ENCODE measurements at places on chromosomes 11 and 22.
A peak's percentile ranks its signal among the peaks of the same experiment; 100 is the strongest.

GRCh38 chr11:17952487-17952886 lies 60.4 kb downstream of the SERGEF start:
- no peak for DNase-seq

DNA sequence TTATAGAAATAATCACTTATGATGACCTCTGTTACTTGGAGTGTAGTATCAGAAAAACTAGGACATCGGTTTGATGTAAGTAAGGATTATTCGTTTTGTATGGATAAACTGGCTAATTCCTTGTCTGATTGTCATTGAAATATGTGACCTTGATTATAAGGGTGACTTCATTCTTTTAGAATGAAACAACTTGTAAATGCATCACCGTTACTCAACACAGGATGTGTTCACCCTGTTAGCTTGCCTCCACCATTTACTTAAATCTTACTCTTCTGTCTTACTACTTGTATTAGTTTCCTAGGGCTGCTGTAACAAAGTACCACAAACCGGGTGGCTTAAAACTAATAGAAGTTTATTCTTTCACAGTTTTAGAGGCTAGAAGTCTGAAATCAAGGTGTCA lies 7.9 kb downstream of the SFI1 start:
- no peak for DNase-seq

DNA sequence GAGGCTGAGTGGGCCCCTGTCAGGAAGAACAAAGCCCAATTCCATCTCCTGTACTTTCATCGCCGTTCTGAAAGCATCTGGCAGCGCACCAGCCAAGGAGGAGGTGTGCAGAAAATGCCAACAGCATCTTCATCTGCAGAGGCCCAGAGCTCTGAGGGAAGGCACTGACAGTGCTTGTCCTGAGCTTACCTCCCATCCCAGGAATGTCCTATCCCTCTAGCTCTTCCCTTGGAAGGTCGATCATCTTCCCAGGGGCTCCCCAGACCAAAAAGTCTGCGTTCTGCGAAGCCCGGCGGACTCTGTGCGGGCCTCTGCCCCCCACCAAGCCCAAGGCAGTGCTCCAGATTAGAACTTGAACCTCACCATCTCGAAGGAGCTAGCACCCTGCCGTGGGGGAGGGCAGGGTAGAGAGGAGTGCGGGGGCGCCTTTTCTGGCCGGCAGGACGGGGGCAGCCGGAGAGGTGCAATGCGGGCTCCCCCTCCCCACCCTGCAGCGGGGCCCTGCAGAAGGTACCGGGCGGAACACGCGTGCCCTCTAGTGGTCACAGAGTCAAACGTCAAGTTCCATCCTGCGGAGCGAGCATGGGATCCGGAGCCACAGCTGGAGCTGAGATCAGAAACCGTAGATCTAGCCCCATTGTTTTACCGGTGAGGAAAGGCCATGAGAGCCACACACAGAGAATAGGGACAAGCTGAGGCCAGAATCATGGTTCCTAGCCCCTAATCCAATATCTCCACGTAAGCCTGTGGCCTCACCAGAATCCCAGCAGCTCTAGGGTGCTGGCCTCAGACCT lies 5.0 kb downstream of the SCN2B start:
- DNase-seq = peak; percentile 64

DNA sequence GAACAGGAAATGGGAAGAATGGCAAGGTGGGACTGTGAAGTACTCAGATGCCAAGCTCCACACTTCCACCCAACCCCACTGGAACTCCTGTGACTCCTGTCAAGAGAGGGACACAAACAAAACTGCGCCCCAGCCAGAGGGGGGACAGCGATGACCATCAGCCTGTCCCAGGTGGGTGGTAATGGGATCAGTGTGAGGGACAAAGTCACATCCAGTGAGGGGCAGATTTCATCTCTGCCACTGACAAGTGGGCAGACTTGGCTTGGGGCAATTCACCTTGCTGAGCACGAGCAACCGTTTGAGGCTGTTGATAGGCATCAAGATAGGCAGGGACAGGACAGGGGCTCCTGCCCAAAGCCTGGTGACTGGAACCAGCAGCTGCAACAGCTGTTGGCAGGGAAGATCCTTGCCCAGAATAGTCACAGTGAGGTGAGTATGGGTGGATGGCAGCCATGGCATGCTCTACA lies 105.4 kb upstream of the PITPNB start:
- DNase-seq = no peak

- DNase-seq = no peak
These were observed 34.7 kb downstream of the NECTIN1 start for GRCh38 chr11:119694334-119694733.

DNA sequence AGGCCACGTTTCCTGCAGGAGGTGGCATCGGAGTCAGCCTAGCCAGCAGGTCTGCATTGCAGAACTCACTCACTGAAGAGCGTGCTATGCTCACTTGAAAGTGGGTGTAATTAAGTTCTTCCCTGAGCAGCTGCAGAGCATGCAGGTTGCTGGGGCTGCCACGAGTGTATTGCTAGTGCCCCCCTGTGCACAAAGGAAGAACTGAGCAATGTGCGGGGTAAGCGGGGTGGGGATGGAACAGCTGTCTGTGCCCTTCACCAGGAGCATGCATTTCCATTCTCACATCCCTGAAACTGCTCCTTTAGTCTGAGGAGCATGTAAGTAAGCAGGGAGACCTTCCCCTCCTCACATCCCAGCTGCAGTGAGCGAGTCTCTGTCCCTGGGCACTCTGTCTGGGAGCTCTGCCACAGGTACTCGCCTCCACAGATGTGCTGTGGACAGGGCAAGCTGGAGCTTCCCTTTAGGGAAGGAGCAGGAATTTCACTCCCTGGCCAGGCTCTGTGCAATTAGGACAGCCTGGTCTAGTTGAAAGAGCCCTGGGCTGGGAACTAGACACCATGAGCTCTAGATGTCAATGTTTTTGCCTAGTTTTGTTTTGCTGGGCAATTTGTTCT lies 1031.8 kb downstream of the NTM start:
- peak; percentile 60 for DNase-seq

GRCh38 chr11:128843198-128843785 lies 23.8 kb downstream of the KCNJ1 start:
- DNase-seq = no peak

DNA sequence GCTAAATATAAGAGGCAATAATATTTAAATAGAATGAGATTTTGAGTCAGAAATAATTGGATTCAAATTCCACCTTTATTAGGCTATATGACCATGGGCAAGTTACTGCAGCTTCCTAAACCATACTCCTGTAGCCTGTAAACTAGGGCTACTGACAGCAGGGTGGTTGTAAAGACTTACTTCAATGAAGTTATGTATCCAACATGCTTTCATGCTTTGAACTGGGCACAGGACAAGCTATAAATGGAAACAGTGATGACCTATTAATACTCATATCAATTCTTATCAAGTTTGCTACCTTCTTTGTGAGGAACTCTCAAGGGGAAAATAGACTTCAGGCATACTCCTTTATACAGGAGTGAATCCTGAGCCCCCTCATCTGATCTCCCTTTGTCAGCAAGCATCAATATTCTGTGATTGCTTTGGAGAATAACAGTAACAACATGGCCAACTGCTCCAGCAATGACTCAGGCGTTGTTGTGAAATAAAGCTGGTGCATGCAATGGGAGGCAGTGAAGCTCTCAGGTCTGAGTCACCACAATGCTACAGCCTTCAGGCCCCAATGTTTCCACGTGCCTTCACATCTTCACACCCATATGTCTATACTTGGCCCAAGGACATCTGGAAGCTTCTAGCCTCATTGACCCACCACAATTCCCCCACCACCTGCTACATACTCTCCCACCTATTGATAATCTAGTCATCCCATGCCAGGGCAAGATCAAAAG lies 102.5 kb downstream of the KCNA4 start:
- no peak for DNase-seq

- DNase-seq = no peak
These were observed 18.3 kb downstream of the CYTH4 start for GRCh38 chr22:37300551-37301017.

DNA sequence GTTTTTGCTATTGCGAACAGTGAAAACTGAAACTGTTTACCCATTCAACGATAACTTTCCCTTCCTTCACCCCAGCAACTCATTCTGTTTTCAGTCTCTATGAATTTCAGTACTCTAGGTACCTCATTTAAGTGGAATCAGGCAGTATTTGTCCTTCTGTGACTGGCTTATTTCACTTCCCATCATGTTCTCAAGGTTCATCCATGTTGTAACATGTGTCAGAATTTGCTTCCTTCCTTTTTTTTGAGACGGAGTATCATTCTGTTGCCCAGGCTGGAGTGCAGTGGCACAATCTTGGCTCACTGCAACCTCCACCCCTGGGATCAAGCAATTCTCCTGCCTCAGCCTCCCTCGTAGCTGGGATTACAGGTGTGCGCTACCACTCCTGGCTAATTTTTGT lies 23.7 kb downstream of the HTR3B start:
- no peak for DNase-seq

- no peak for DNase-seq
These were observed 3.6 kb upstream of the APOBEC3A start for GRCh38 chr22:38953577-38954413.

DNA sequence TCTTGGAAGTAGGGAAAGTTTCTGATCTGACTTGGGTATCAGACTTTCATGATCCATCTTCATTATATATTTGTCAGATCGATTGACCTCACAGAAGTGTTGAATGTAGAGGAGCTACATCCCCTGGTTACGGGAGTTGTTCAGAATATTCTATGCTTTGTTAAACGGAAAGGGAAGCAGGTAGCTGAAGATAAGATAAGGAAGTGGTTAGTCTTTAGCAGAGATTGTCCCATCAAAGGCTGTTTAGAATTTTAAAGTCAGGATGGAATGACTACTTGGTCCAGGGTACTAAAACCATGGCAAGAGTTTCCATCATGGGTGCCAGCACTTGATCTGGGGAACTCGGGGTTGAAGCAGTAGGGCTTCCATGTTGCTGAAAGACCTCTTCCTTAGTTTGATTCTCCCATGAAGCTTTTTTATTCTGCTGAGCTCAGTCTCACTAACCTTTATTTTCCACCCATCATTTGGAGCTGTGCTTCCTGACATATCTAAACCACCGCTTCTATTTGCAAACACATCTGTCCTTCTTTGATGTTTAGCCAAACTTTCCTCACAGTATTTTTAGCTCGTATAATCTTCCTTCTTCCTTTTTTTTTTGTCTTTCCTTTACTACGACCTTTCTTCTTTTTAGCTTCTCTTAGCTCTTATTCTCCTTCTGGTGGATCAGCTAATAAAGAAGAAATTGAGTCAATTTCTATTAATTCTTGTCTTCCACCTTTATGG lies 4.0 kb upstream of the C22orf31 start:
- DNase-seq = no peak

DNA sequence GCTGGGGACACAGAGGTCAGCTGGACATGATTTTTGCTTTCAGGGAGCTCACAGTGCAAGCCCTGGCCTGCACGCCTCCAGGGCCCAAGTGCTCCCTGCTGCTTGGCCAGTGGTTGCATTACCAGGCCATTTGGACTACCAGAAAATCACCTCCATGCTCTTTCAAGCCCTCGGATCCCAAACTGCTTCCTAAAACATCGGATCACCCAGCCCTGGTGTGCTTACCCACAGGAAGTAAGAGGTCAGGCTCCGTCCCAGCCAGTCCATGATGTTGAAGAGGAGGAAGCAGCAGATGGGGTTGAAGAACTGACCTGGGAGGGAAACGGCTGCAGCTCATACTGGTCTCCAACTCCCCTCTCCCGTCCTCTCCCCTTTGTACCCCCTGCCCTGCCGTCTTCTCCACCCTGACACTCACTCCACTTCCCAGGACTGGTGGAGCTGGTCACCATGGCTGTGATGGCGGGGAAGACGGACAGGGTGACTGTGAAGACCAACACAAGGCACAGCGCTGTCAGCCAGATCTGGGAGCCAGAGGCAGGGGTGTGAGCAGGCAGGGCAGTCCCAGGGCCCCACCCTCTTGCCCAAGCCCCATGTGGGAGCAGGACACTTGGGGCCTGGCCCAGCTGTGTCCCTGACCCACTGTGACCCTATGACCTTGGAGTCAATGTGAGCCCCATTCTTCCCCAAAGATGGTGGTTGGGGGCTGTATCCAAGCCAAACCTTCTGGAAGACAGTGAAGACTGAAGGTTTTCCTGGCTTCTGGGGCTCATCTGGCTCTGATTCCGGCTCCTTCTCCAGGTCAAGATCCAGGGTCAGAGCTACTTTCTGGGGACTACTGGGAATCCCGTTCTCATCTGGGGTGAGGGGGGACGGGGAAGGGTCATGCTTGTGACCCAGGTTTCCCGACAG lies 5.6 kb downstream of the SLC29A2 start:
- no peak for DNase-seq

DNA sequence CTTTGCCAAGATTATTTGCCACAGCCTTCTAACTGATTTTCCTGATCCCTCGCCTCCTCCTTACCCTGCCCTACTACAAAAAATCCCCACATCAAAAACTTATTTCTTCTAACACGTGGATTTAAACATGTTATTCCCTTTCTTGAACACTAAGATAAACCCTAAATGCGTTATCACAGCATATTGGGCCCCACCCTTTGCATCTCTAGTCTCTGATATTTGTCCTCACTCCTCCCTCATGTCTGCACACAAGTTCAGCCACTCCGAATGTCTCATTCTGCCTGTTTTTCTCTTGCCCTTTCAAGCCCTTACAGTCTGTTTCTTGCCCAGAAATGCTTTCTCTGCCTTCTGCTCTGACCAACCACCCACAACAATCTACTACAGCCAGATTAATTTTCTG lies 10.6 kb upstream of the ACER3 start:
- DNase-seq = no peak

DNA sequence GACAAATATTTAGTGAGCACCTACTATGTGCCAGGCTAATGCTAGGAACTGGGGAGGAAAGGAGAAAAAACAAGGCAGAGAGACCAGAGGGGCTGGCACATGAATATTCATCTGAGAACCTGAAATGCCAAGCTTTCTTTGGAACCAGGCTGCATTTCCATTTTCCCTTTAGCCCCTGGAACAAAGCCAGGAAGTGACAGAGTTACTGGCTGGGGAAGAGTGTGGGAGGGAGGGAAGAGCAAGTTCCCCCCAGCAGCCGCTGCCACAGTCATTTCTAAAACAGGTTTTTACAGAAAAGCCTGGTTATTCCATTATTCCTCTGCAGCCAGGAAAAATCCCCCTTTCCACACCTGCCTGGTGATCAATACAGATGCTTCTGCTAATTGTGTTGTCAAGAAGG lies 97.0 kb downstream of the SPON1 start:
- DNase-seq = no peak

DNA sequence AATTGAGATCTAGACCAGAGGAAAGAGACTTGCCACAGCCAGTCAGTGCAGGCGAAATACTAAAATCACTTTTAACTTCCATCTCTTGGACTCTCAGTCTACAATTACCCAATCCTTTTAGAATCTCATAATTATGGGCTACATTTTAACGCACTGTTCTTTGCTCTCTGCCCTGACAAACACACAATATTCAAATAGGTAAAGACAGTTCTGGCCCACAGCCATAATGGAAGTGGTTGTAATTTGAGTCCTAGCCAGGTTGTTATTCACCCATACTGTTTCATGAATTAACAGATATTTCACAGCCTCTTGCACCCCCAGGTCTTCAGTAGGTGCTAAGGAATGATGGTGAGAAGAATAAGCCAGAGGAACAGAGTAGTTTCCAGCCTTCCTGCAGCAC lies 830 bp downstream of the C11orf97 start:
- no peak for DNase-seq

GRCh38 chr11:64734811-64735724 lies 8.9 kb downstream of the RASGRP2 start:
- DNase-seq = no peak

GRCh38 chr11:8760896-8761295 lies 78.3 kb downstream of the RPL27A start:
- no peak for DNase-seq

- DNase-seq = no peak
These were observed 396.0 kb downstream of the TBC1D22A start for GRCh38 chr22:47158457-47158856.
